Retina (tissue), 1 donor: ENCODE measurements at places on chromosomes 2 and 18.

DNA sequence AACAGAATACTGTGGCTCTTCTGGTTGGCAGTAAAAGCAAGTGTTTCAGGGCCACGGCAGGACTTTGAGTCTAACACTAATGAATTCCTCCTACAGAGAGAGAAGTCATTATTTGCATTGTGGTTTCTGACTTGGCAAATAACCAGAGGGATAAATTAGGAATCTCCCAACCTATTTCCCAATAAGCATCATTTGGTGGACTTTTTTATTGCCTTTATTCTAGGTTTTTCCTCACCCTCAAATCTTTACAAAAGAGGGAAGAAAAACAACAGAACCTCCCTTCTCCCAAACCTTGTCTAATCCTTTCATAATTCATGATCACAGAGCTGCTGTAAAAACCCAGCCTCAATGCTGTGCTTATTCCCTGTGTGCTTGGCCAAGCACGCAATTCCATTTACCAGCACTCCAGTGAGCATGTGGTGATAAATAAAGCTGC, 179.7 kb downstream of the AGPS start:
- peak; percentile 67 for DNase-seq

- DNase-seq = peak; percentile 57
Observed at GRCh38 chr2:223621901-223622300, 19.7 kb upstream of the SCG2 start.

GRCh38 chr2:226703514-226703913, 96.1 kb downstream of the IRS1 start:
- no peak for DNase-seq

DNA sequence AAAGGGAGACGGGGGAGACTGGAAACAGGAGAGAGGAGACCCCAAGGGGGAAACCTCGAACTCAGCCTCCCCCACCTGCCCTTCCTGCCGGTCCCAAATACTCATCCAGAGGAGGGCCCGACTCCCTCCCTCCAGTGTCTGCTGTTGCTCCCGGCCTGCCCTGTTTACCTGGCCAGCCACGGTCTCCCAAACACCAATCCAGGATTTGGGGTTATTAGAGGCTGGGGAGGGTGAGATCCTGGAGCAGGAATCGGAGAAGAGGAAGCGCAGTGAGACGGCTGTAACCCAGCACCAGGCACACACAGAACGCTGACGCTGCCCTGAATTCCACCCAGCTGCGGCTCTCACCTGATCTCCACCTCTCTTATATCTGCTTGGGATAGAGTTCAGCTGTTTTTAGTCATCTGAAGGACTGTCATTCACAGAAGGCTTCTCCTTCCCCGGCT, 213.0 kb downstream of the TNS1 start:
- no peak for DNase-seq
